Foreskin keratinocyte (primary cell): ENCODE measurements at places on chromosomes 5 and 9. TPM values are rescaled to one million over a fixed set of nuclear protein-coding genes. Genes with fewer than 3 reads are reported as not detected.

GRCh38 chr9:77945798-77946197, 85.8 kb downstream of the GNAQ start:
- no peak for DNase-seq

Gene FREM1
- total RNA-seq, result not detected in 2 replicates

Gene IFNK
- total RNA-seq, result 55.8 and 72.0 TPM in 2 replicates

- DNase-seq, result no peak
Measured at GRCh38 chr5:3607541-3608181, 12.0 kb downstream of the IRX1 start.

- DNase-seq, result no peak
Measured at GRCh38 chr5:17151686-17152085, 65.7 kb upstream of the BASP1 start.

- no peak for DNase-seq
Measured at GRCh38 chr5:179163236-179164155, 103.3 kb downstream of the ZNF354C start.

- DNase-seq, result no peak
Measured at GRCh38 chr5:58641533-58641932, 58.7 kb downstream of the RAB3C start.

GRCh38 chr5:58617241-58617640, 34.4 kb downstream of the RAB3C start:
- no peak for DNase-seq

Gene FOXD4L3
- total RNA-seq, result 0.04 TPM in 1 of 2 replicates, not detected in the other

GRCh38 chr5:34459908-34460307, 196.2 kb upstream of the RAI14 start:
- DNase-seq, result no peak

GRCh38 chr5:141330299-141331080, at the start of gene PCDHGA1:
PCDHGA1 (plus strand) TSS chr5:141330514.
- no peak for DNase-seq

GRCh38 chr5:68730220-68730978, 363.4 kb upstream of the SLC30A5 start:
- DNase-seq, result no peak

GRCh38 chr9:99868845-99869244, 37.6 kb upstream of the STX17 start:
- DNase-seq, result no peak

DNA sequence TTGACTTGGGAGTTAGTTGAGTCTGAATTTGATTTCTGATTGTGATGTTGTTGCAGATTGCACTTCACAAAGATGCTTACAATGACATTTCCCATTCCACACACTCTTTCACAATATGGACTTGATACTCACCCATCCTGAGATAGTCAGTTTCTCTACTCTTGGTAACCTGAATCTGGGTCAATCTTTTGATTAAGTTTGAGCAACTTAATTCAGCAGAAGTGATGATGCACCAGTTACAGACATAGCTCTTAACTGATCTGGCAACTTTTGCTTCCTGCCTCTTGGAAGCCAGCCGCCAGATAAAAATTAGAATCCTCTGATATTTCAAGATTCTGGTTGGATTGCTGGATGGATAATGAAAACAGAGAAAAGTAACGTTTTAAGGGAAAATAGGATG, 79.7 kb upstream of the OSMR start:
- no peak for DNase-seq

Gene BAAT
- total RNA-seq, result 0.04 TPM in 1 of 2 replicates, not detected in the other

Gene ARL14EPL
- not detected in 2 replicates for total RNA-seq

GRCh38 chr5:27734838-27735237, 696.5 kb upstream of the CDH9 start:
- no peak for DNase-seq
